ENCODE measurements at places on chromosomes 7 and 10.

GRCh38 chr10:78263521-78263988, 229.9 kb downstream of the RPS24 start:
- DNase-seq = no peak

GRCh38 chr10:114635797-114636550, 22.1 kb downstream of the ABLIM1 start:
- no peak for DNase-seq

DNA sequence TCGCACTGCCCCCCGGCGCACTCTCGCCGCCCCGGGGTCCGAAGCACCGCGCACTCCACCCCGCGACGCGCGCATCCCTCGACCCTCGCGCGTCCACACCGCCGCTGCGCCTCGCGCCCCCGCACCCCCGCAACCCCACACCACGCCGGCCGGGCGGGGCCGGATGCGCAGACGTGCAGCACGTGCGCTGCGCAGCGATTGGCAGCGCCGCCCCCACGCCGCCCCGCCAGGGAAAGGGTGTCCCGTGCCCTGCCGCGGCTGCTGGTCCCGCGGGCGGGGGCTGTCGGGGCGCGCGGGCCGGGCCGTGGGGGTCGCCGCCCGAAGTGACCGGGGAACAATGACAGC, 53.7 kb upstream of the KDM7A start:
- peak; percentile 24 for DNase-seq

GRCh38 chr7:140863184-140863583, 61.5 kb downstream of the BRAF start:
- no peak for DNase-seq

DNA sequence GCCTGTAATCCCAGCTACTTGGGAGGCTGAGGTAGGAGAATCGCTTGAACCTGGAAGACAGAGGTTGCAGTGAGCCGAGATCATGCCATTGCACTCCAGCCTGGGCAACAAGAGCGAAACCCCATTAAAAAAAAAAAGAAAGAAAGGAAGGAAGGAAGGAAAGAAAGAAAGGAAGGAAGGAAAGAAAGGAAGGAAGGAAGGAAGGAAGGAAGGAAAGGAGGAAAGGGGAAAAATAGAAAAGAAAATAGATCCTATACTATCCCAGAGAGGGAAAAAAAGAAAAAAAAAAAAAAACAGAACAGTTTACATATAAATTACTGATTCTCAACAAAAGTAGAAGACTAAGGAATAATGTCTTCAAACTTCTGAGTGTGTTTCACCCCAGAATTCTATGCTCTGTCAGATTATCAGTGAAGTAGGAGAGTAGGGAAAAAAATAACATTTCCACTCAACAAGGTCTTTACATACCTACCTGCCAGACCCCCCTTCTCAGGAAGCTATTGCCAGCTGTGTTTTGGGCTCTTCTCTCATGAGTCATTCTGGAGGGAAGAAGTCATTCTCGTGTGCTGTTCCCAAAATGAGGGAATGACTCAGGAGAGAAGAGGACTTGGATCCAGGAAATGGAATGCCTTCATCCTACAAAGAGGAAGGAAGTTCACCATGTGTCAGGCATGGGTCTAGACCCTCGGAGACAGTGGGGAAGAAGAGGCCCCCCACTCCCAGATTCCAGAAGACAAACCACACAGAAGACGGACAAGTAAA, 20.9 kb downstream of the RGS10 start:
- no peak for DNase-seq

DNA sequence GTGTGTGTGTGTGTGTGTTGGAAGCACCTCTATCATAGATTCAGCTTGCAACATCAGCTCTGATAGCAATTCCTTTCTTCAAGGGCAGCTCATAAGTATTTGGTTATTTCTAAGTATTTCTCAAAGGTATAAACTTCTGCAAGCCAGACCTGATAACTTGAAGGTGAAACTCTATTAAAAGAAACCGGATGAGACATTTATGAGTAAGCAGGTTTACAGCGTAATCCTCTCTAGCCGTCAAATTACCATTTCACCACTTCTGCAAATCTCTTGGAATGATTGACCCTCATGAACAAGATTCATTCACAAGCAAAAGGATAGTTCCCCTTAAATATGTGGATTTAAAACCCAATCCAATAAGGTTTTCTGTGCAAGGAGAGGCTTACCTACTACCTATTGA, 23.1 kb downstream of the PDE1C start:
- DNase-seq = no peak

- no peak for DNase-seq
These were observed 2.3 kb downstream of the IGF2BP3 start for GRCh38 chr7:23467806-23468525.

DNA sequence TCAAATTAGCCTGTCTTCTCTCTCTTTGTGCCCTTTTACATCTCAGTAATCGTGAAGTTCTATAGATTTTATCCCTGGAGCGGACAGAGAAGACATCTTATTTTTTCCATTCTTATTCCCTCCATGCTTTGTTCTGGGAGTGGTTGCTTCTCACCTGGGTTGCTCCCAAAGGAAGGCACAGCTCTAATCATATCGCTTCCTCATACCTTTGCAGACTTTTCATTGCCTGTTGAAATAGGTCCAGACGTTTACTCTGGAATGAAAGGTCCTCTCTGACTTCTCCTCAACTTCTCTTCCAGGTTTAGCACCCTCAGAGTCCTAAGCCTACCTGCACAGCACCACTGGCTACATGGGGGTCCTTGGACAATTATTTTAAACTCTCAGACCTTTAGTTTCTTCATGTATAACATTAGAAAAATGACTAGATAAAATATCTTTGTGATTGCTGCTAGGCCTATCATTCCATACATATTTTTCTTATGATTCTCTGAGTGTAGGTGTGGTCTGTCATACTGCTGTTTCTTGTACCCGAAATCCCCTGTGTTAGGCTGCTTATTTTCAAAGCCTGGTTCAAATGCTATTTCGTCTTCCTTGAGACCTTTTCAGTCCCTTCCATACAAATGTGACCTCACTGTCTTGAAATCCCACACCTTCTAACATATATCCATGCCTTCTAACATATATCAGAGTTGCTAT, 418.1 kb downstream of the GFRA1 start:
- no peak for DNase-seq

DNA sequence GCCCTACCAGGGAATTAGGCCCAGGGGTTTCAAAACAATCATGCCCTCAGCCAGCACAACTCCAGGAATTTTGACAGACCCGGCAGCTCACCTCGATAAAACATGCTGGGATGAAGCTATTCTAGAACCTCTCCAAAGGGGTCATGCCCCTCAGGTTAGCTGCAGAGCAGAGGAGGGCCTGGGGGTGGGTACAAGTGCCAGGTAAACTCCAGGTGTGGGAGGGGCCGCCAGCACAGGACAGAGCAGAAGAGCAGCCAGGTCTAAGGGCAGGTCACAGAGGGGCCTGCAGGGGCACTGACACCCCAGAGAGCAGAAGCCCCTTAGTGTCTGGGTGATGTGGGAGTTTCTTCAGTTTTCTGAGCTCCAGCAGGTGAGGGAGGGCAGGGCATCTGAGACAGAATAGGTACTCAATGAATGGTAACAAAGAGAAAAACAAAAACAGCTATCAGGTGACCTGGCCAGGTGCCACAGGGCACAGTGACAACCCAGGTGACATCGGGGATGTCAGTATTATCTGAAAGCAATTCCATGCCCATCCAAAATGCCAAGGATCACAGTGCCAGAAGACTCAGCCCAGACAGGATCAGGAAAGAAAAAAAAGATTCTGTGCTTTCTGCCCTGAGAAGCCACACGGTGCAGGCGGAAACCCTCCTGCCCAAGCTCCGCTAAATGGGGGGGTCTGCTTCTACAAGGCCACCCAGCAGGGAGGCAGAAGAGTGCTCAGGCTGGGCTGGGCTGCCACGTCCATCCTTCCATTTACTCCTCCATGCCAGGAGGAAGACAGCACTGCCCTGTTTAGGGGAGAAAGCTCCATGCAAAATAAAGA, 104.5 kb downstream of the TNS3 start:
- DNase-seq = peak; percentile 63

DNA sequence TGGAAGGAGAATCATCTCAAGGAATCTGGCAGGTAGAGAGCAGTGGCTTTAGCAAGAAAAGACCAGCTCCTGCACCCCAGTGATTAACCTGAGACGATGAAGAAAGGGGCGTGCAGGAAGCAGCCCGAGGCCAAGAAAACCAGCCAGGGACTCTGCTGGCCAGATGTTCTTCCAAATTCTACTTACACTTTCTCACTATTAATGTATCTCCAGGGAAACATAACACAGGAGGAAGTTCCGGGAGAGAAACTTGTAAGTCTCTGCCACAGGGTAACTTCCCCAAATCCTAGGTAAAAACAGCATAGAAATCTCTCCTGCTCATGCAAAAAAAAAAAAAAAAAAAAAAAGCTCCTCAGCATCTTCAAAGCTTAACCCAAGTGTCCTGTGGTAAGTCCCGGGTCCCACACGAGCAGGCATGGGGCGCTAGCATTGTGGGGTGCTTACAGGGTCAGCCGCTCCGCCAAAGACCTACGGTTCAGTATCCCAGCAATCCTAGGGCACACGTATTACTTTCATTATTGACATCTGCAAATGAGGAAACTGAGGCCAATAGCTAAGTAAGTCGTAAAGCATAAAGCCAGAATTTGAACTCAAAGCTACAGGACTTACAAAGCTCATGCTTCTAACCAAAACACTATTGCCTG, 97.2 kb upstream of the GNA12 start:
- no peak for DNase-seq

DNA sequence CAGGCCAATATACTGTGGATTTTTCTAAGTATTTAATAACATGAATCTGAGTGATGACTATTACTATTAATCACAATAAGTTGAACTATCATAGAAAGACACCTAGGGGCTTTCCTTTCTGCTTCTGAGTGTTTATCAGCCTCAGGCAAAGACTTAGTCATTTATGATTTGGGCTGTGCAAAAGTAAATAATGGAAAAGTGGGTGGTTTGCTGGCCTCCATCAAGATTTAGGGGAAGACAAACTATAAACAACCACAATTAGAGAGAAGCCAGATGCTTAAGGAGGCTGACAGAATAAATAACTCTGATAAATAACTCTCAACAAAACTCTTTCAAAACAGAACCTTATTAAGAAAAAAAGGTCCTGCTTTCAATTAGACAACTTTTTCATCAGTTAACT, 64.7 kb downstream of the MACC1 start:
- DNase-seq = no peak

- DNase-seq = no peak
These were observed 15.9 kb upstream of the KCNIP2 start for GRCh38 chr10:101859530-101859929.

DNA sequence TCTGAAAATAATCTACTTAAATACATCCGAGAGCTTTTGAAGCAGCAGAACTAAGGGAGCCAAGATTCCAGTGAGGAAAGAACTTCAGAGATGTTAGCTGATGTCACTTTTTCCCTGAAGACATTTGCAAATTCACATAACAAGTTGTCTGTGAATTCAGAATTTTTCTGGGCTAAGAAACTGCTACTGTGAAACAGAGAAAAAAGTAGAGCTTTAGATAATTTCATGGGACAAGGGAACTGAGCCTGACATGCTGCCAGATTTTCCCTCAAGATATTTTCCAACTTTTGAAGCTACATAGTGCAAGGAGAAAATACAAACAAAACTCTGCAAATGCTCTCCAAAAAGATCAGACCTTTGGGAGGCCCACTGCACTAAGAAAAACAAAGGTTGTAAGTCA, 484.2 kb downstream of the ANKRD7 start:
- no peak for DNase-seq

DNA sequence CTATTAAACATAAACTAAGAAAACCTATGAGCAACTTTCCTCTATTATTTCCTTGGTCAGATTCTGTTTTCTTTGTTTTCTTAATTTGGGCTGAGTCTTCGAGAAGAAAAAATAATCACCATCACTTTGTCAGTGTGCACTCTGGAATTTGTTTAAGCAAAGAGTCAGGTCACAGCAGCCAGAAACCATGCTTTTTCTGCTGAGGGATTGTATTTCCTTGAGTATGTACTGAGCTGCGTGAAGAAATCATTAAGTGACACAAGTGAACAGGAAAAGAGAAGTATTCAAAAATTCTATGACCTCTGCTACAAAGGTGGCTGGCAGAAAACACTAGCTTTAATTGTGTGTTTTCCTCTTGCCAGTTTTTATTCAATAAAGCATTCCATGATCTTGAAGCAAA, 249.6 kb downstream of the VTI1A start:
- no peak for DNase-seq

DNA sequence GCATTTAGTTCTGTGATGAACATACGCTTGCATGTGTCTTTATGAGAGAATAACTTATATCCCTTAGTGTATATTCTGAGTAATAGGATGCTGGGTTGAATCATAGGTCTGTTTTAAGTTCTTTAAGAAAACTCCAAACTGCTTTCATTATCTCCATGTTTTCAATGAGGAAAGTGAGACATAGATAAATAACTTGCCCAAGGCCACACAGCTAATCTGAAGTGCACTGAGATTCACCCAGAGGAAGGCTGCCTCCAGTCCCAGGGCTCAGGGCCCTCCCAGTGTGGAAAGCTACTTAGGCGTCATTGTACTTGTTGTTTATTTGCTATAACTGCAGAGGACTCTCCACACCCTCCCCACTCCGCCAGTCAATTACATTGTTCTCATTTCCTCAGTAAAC, 126.7 kb downstream of the INHBA start:
- DNase-seq = no peak

- DNase-seq = no peak
These were observed 38.0 kb upstream of the SRPK2 start for GRCh38 chr7:105426606-105427146.

- no peak for DNase-seq
These were observed 515 bp downstream of the BEND7 start for GRCh38 chr10:13528123-13528874.

DNA sequence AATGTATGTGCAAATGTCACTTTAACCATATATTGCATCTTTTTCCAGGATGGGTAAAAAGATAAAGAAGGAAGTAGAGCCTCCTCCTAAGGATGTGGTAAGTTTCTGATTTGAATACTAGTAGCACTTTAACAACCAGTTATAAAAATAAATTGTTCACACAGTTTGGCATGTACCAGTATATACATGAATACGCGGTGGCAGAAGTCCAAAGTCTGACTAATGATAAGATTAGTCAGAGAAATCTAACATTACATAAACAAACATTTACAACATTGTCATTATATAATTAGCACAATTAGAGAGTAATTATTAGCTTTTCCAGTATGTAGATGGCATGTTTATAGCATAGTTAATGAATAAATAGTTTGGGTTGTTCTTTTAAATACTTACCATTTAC, 4.1 kb downstream of the ARMC3 start:
- DNase-seq = no peak

DNA sequence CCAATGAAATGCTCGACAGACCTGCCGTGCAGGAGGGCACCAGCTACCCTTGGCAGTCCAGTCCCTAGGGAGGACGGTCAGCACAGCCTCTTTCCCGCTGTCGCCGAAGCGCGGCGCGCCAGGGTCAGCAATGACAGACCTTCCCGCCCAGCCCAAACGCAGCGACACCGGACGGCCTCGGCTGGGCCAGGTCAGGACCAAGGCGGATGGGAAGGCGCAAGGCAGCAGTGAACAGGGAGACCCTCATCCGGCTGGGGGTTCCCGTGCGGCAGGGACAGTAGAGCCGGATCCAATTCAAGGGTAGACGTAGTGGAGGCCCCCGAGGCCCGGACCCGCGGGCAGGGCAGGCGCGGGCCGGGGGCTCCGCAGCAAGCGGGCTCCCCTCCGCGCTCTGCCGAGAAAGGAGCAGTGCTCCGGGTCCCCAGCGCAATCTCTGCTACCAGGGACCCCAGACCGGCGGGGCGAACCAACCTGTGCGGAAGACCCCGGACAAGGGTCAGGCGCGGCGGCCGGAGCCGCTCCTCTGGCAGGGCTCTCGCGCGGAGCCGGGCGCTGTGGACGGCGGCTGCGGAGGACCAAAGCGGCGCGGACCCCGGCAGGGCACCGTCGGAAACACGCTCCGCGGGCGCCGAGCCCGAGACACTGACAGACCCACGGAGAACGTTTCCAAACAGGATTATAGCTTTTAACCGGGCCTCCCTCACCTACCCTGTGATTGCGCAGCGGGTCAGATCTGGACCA, at the start of gene SEC31B:
TSS of gene SEC31B (minus strand) at position 551 of the 741 bp plus-strand sequence. CDS start 2,909 bp downstream, outside the sequence.
- no peak for DNase-seq
